ENCODE measurements at places on chromosomes 2 and 18. TPM values are rescaled to one million over a fixed set of nuclear protein-coding genes. Genes with fewer than 3 reads are reported as not detected.

The LAMA1 gene
- total RNA-seq = 0.30 TPM

The MCM6 gene
- 28.3 TPM for total RNA-seq

DNA sequence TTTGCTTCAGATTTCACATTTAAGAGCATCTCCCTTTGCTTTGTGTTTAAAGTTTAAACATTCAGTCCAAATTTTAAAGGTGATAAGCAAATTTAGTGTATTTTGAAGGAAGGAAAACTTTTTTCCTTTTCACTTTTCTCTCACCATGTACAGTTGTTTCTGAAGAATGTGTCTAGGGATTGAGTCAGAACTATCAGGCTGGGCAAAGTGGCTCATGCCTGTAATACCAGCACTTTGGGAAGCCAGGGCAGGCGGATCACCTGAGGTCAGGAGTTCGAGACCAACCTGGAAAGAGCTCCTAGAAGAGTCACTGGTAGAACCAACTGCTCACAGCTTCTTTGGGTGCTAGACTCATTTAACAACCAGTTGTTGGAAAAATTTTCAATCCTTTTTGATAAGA lies 327.0 kb upstream of the THUMPD2 start:
- DNase-seq = no peak
- peaks cover 43% of the 10 kb centered on the region for H3K4me1 ChIP-seq

DNA sequence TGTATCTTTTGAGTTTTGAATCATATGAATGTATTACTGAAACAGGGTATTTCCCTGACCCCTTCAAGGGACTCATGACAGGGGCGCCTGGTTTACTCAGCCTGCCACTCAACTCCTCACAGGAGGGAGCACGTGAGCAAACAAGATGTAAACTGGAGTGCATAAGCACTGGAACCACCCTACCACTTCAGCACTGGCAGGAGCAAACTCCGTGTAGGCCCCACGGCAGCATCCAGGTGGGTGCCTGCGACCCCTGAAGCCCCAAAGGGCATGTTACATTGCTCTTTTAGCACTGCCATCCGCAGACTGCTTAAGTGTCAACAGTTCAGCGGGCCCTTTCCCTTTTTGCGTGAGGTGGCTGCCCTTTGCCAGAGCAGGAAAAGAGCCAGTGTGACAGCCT lies 8.2 kb upstream of the DAPL1 start:
- no peak for DNase-seq
- H3K36me3 ChIP-seq = no peaks in the 10 kb centered on the region
